ENCODE measurements at places on chromosomes 5 and 9.

- DNase-seq: no peak
Observed at GRCh38 chr5:160230686-160231527, 1.6 kb downstream of the FABP6 start.

DNA sequence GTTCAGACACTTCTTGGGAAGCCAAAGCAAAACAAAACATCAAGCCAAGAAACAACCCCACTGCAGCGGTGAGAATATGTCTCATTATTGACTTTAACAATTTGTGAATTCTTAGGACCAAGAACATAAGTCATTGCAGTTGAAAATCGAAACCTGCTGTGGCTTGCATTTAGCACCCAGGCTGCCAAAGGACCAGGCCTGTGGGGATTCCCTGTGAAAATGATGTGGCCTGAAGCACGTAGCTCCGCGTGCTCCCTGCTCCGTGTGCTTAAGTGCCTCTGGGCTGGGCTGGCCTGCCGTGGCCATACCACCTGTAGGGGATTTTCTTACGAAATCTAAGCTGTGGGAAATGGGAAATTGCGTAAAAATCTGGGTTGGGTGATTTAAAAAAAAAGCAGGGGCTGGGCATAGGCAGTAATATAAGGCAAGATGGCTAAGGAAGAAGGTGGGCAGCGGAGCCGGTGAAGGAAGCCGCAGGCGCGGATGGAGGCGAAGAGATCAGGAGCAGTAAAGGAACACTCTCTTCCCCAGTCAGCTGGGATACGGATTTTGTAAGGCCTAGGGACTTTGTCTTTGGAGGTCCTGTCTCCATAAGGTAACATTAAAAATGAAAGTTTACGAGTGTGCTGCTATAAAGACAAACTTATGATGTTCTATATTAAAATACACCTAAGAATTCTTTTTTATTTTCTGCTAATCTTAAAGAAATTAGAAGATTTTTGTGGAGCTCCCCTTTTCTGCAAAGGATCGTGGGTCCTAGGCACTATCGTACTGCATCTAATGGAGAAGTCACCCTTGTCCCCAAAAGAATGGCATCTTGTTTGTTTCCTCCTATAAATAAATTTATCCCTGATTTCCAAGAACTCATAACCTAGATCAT lies 189.6 kb upstream of the SEMA6A start:
- DNase-seq: no peak

DNA sequence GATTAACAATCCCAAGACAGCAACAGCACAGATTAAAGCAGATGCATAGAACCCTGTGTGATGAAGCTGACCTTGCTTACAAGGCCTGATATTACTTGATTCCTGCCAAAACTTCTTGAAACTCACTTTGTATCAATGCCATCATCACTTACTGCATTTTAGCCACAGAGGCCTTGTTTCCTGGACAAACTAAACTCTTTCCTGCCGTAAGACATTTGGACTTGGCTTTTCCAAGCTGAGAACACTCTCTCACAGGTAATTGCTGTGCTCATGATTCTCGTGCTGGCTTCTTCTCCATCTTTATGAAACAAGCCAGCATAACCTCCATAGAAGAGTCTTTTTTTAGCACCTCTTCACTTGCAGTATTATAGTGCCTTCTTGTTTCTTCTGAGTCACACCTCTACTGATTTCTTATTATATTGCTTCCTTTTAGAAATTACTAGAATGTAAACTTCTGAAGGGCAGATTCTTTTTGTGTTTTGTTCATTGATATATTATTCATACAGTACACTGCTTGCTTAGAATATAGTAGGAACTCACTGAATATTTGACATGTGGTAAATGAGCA lies 456.5 kb upstream of the ZNF608 start:
- DNase-seq: no peak

DNA sequence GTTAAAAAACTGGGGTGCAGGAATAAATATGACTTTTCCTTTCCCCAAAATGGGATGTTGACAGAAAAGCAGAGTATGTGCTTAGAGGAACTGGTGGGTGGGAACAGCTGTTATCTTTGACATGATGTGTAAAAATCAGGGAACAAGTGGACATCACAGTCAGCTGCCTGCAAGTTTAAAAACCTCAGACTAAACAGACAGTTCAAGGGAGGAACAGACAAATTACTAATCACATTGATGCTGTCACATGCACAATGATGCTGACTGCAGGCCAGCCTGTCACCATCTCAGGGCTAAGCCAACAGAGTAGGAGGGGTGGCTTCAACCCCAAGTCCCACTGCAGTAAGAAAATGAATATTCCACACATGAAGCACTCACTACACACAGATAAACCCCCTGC lies 38.2 kb upstream of the UBAP2 start:
- DNase-seq: no peak

DNA sequence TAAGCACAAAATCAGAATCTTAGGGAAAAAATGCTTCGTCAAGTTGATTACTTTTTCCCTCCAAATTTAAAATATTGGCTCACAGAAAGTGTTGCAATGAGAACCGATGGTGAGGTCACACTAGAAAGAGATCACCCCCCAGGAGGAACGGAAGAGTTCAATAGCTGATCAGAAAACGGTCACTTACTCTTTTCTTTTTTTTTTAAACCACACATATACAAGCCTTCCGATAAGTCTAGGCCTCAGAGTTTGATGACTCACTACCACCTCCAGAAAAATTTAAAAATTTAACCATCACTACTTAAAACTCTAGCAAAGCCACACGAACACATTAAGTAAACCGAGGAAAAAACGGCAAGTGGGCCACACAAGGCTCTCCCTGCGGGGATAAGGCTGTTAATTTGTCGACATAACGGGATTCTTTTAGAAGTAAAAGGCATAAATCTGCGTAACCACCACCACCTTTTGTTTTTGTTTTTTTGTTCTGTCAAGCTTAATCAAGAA lies 1.2 kb downstream of the SURF4 start:
- peak; percentile 95 for DNase-seq

- DNase-seq: no peak
Observed at GRCh38 chr5:6080930-6081726, 297.2 kb downstream of the MED10 start.

- no peak for DNase-seq
Observed at GRCh38 chr9:34686231-34686630, 4.8 kb downstream of the CCL19 start.

DNA sequence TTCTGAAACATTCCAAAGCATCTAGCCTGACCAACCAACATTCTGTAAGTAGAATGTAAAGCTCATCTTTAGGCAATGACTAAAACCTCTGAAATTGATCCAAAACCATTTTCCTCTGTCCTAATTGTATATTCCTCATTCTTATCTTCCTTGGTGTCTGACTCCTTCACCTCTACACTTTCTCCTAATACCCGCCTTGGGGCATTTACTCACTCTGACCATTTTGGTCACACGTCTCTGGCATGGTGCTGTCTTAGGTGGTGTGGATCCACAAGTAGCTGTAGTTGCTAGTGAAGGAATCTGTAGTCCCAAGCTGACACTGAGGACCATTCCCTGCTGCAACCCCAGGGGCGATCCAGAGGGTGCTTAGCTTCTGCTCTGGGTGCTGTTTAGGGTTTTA lies 40.8 kb upstream of the LMNB1 start:
- DNase-seq: no peak

DNA sequence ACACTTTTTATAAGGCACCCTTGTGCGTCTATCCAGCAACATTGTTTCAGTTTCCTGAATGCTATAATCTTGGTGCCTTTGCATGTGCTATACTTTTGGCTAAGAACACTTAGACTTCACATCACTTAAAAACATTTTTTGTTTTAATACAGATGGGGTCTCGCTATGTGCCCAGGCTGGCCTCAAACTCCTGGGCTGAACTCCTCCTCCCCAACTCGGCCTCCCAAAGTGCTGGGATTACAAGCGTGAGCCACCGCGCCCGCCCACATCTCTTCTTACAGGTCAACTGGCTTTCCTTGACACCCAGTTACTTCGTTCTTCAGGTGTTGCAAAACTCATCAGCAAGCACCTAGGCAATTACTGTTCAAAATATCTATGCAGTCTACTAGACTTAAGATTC lies 943 bp upstream of the ZNF131 start:
- DNase-seq: no peak

GRCh38 chr9:7089406-7090193 lies 331.8 kb downstream of the KDM4C start:
- DNase-seq: no peak

GRCh38 chr5:76271836-76272235 lies 131.2 kb upstream of the IQGAP2 start:
- no peak for DNase-seq

DNA sequence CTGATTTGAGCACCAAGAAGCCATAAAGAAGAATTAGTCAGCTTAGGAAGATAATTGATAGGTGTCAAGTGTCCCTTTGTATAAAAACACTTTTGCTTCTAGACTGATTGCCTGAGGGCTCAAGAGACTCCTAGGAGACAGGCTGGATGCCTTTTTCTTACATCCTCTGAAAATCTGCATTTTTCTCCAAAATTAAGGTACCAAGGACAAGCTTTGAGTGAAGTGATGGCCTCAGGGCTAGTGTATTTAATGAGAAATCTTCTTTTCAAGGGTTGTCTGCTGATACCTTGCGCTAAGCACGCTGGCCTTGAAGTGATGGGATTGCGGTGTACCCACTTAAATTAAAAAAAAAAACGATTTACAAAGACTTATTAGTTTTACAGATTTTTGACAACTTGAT lies 304.0 kb downstream of the TLR4 start:
- DNase-seq: no peak

- no peak for DNase-seq
Observed at GRCh38 chr5:73735032-73735734, 109.2 kb downstream of the ARHGEF28 start.

DNA sequence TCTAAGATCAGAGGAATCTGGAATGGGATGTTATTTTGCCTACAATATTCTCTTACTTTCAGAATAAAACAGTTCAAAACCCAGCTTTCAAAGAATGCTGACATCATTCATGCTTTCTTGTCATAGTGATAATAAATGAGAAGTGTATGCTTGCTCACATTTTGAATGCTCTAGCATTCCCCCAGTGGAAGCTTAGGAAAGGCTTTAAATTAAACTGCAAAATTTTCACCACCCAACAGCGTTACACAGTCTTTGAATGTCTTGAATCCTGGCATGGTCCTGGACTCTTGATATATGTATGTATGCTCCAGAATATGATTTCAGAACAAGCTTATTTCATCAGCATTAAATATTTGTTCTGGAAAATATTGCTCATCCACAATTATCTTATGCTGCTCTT lies 964.3 kb upstream of the NUDT12 start:
- DNase-seq: no peak

GRCh38 chr5:174667526-174667925 lies 56.9 kb upstream of the MSX2 start:
- peak; percentile 25 for DNase-seq

DNA sequence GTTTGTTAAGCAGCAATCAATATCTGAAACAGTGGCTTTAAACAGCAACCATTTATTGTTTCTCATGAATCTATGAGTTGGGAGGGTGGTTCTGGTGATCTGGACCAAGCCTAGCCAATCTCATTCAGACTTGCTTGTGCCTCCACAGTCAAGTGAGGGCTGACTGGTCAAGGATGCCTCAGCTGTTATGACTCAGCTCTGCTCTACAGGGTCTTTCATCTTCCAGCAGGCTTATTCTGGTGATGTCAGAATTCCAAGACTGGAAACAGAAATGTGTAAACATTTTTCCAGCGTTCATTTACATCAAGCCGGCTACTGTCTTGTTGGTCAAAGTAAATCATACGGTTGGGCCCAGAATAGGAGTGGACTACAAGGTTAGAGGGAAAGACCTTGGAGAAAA lies 2.5 kb upstream of the PIP5K1B start:
- DNase-seq: no peak

DNA sequence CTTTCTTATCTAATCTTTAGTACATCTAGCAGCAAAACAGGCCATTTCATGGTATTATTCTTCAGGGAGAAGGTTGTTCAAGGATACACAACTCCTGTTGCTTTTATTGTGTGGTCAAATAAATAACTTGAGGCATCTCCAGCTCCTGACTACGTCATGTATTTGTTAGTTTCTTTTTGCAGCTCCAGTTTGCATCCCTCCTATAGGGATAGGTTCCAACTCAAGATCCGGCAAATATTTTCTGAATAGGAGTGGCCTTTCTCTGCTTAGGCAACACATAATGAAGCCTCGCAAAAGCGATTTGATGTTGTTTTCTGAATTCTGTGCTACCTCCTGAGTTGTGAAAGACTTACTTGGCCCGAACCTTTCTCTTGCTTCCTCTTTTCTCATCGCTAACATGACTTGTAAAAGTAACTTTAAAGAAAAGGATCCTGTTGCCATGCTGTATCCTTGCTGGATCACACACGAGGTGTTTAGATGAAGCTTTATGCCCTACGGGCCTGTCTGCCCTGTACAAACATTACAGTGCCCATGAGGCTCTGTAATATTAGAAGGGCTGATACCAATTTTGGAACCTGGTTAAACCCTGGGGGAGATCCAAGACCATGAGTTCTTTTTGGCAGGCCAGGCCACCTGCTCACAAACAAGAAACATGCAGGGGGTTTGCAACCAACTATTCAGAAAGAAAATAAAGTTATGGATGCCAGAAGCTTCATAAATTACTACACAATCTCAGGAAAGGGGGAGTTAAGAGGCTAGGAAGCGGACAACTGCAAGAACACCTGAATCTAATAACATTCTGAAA lies 149.8 kb upstream of the FGF10 start:
- no peak for DNase-seq

GRCh38 chr9:20476912-20477521 lies 145.3 kb downstream of the MLLT3 start:
- DNase-seq: no peak

GRCh38 chr5:154647761-154648145 lies 107.4 kb upstream of the LARP1 start:
- peak; percentile 83 for DNase-seq

DNA sequence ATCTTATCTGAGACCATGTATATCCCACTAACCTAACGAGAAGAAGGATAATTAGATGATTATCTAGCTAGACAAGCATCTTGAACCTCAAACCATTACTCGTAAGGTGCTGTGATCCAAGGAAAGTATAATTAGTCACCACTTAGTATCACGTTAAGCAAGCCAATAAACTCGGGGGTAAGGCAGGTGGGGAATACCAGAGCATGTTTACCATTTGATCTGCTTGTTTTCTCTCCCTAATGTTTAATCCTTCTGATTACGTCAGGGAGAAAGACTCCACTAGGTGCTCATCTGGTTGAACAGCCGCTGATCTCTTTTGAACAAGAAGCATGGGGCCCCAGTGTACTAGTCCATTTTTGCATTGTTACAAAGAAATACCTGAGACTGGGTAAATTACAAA lies 69.9 kb upstream of the SLC1A1 start:
- DNase-seq: no peak

DNA sequence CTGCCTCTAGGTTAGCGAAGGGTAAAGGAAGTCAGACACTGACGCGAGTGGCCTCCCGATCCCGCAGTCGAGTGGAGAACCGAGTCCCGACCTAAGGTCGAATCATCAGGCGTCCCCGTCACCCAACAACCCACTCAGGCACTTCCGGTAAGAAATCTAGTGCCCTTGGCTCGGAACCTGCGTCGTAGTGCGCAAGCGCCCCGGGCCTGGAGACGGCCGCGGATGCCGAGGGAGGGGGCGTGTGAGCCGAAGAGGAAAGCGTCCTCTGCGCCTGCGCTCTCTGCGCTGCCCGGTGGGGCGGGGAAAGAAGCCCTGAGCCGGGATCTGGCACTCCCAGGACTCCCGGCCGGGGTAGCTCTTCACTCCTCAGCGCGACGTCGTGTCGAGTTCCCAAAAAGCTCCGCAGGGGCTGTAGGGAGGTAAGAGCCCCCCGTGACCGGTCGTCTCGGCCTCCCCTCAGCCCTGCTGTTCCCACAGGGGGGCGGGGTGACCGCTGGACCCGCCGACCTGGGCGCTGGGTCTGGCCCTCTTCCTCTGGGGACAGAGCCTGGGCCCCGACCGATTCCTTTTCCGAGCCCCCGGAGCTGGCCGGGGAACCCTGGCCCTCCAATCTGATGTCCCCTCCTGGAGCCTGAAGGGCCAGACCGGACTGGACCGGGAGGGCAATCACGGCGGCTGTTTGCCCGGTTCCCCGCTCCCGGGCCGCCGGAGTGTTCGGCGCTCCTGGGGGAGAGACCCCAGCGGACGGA lies at the start of gene ZFYVE16:
ZFYVE16 (plus strand) TSS at position 330 of the 749 bp plus-strand sequence. CDS start 26,084 bp downstream, outside the sequence.
- DNase-seq: peak; percentile 97

Measured in osteoblast (primary cell).